ENCODE measurements at places on chromosomes 2 and 18. TPM values are rescaled to one million over a fixed set of nuclear protein-coding genes. Genes with fewer than 3 reads are reported as not detected.

GRCh38 chr2:65495251-65495877 lies 63.0 kb upstream of the SPRED2 start:
- DNase-seq: no peak
- H3K27ac ChIP-seq: no peak overlapping the region
- H3K36me3 ChIP-seq: no peaks in the 10 kb centered on the region
- H3K27me3 ChIP-seq: peaks cover 3% of the 10 kb centered on the region
- no peaks in the 10 kb centered on the region for H3K4me1 ChIP-seq

Gene EML6
- total RNA-seq: 0.38 TPM

Gene SLC9A2
- 0.07 TPM for total RNA-seq

DNA sequence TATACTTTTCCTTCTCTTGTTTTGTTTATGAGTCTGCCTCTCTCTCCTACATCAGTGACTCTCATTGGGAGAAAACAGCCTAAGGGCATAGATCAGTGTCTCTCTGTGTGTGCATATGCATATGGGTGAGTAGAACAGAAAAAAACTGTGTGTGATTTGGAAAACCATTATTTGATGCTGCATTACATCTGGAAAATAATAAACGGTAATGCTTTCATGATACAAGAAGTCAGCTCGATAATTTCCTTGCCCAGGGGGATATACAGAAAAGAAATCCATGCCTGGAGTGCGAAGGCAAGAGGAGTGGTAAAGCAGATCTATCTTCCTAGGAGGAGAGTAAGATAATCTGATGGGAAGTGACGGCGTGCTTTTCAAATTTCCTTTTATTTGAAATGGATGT lies 221.5 kb upstream of the LYPD1 start:
- DNase-seq: no peak
- no peak overlapping the region for H3K27ac ChIP-seq
- H3K4me3 ChIP-seq: no peak overlapping the region
- no peaks in the 10 kb centered on the region for H3K27me3 ChIP-seq
- H3K4me1 ChIP-seq: no peaks in the 10 kb centered on the region

- no peak overlapping the region for H3K4me3 ChIP-seq
- H3K27me3 ChIP-seq: no peaks in the 10 kb centered on the region
- H3K4me1 ChIP-seq: peaks cover 68% of the 10 kb centered on the region
- H3K36me3 ChIP-seq: peaks cover 2% of the 10 kb centered on the region
Measured at GRCh38 chr2:136322428-136322827, 204.5 kb upstream of the CXCR4 start.

GRCh38 chr2:221388891-221389290 lies 183.2 kb downstream of the EPHA4 start:
- H3K4me3 ChIP-seq: no peak overlapping the region
- H3K4me1 ChIP-seq: no peaks in the 10 kb centered on the region
- no peak overlapping the region for H3K27ac ChIP-seq
- DNase-seq: no peak
- H3K27me3 ChIP-seq: peaks cover 3% of the 10 kb centered on the region

Gene ELOA2
- total RNA-seq: not detected

Gene RESP18
- total RNA-seq: not detected
